Pons (tissue), 1 donor: ENCODE measurements at places on chromosomes 13 and 19.

- DNase-seq = no peak
Measured at GRCh38 chr13:67283637-67284036, 53.5 kb upstream of the PCDH9 start.

DNA sequence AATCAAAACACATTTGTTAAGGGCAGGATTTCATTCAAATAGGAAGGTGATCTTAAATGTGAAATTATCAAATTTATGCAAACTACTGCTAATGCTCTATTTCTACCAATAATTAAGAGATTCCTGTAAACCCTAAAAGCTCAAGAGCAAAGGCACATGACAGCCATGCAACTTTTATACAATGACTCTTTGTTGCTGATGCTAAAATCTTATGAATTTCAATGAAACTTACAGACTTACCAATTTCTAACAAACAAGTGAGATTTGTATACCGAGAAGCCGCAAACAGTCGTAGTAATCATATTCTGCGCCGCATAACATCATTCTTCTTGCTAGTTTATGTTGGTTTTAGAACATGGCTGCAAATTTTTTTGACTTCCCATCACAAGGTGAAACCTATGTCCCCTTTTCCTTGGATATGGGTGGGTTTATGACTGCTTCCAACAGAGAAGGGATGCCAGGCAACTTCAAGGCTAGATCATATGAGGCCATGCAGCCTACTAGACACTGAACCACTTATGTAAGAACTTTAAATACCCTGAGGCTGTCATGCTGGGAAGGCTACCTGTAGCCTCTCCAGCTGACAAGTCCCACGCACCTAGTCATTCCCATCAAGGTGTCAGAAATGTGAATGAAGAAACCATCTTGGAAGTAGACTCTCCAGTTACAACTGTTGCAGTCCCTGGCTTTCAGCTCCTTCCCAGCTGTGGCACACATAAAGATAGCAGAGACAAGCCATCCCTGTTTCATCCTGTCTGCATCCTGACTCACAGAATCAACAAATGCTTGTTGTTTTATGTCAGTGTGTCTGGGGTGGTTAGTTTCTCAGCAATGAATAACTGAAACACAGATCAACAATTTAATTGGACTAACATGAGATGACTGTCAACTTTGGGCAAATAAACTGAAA, 42.0 kb downstream of the LNX2 start:
- peak; percentile 76 for DNase-seq

DNA sequence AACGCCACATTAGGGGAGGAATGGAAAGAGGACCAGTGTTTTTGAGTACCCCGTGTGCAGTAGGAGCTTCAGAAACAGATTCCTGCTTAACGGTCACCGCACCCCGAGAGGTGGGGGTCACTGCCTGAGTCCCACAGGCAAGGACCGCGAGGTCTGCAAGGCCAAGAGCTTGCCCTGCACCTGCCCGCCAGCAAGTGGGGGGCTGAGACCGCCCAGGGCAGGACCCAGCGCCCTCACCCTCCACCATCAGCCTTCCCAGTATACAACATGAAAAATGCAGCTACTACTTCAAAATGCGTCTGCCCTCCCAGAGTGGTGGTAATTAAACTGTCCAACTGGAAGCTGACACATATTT, 44.9 kb downstream of the COL4A1 start:
- no peak for DNase-seq

DNA sequence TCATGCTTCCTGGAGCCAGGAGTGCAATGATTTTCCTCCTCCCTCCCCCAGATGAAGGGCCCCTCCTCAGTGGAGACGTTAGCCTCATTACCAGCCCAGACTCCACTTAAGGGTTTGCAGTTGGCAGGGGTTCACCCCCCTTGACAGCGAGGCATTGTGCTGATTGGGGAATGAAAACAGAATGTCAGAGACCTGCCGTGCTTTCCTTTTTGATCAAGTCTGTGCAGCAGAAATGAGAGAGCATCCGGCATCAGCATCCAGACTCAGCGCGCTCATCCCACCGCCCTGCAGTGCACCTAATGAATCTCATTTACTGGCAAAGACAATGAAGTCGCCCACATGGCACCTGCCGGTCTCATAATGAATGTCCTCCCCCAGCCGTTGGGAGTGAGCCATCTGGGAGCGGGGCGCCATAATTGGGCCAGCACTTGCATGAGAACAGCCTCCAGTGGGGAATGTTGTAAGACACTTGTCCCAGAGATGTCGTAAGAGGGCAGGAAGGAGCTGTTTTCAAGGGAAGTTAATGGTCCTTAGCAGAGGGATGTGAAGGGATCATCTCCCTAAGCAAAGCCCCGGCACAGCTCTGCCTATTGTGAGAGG, 98.3 kb upstream of the UQCRFS1 start:
- no peak for DNase-seq

DNA sequence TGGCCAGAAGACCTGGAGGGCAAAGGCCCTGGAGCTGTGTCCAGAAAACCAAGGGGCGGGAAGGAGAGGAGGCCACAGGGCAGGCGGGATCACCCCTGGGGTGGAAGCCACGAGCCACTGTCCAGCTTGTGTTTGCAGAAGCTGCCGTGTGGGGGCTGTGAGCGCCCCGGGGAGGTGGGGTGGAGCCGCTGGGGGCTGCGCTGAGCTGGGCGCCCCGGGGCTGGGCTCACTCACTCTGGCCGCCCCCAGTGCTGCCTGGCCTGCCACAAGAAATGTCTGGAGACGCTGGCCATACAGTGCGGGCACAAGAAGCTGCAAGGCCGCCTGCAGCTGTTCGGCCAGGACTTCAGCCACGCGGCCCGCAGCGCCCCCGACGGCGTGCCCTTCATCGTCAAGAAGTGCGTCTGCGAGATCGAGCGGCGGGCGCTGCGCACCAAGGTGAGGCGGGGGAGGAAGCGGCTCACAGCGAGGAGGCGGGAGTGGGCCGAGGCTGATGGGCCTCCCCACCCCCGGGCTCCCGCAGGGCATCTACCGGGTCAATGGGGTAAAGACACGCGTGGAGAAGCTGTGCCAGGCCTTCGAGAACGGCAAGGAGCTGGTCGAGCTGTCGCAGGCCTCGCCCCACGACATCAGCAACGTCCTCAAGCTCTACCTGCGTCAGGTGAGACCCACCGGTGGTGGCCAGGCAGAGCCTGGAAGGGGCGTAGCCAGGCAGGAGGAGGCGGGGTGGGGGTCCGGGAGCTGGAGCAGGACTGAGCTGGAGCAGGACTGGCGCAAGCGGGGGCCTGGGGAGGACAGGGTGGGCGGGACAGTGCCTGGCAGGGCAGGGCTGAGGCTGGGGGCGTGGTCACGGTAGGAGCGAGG, 13.6 kb downstream of the POLR2E start:
- DNase-seq = no peak

GRCh38 chr13:75362026-75362425, 119.9 kb downstream of the TBC1D4 start:
- no peak for DNase-seq

DNA sequence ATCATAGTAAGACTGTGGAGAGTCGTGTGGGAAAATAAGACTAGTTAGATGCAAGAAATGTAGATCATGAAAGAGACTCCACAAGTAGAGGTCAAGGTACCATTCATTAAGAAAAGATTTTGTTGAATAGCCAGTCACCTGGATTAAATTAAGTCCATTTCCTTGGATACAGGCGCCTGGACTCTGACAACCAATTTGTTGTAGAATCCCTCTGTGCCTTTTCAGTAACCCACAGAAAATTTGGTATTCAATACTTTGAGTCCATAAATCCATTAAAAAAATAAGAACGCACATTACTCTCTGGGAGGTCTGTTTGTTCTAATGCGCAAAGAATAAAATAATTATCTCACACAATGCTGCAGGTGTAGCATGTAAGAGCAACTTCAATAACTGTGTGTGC, 469.4 kb downstream of the KLF12 start:
- DNase-seq = no peak

GRCh38 chr13:51385114-51385513, 45.6 kb downstream of the SERPINE3 start:
- DNase-seq = no peak

DNA sequence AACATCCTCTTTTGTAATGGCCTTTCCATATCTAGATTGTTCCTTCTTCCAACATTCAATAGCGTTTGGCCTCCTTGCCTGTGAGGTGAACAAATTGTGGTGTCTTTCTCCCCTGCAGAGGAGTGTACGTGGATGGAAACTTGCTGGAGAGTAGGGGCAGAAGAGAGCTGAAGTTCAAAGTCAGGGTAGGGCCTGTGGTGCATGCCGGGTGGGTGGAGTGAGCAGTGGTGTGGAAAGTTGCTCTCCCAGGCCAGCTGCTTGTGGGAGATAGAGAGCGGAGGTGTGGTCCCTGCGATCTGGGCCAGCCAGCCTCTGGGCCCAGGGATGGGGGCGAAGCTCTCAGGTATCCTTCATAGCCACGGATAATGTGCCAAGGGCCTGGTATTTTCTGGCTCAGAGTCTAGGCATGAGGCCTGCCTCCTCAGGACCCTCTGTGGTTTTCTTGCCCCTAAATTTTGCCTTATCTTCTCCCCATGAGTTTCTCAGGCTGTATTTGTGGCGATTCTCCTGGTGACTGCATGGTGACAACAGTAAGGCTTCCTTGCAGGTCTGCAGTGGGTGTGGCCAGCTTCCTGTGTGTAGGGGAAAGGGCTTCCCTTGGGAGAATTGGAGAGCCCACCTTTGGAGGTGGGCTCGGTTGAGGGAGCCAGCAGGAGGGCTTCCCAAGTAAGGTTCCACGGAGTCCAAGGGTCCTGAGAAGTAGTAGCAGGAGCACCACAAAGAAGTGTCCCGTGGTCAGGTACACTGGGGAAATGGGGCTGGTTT, 6.7 kb downstream of the RGCC start:
- no peak for DNase-seq
